Activated B cell treated with CpG ODN at 0.5 μM for 24 hours (primary cell): ENCODE measurements at places on chromosomes 13 and 19. TPM values are rescaled to one million over a fixed set of nuclear protein-coding genes. Genes with fewer than 3 reads are reported as not detected.

DNA sequence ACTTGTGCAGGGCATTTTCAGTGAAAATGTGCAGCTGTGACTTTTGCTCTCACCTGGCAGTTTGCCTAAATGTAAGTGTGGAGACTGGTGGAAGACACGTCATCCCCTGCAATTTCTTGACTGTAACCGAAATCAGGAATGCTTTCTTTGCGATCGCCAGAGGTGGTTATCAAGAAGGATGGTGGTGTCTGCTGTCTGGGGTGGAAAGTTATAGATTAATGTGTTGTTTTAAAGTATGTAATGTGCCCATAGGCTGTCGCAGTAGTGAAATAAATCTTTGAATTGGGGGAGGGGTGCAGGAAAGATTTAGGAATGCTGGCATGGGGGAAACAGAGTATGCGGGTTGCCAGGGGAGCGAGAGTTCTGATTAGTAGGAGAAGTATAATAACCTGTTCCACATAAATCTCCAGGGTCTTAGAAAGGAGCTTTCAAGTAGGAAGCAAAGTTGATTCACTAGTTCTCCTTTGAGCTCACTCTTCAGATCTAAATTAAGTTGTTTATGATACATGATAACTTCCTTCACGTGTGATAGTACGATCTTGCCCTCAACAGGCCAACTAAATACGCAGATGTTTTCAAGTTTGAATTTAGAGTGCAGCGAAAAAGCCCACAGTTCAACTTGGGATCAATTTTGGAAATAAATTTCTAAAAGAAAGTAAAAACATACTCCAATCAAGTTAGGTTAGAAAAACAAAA lies 1520.0 kb upstream of the SLC10A2 start:
- no peaks in the 10 kb centered on the region for H3K27me3 ChIP-seq
- H3K4me3 ChIP-seq: no peak overlapping the region
- no peaks in the 10 kb centered on the region for H3K36me3 ChIP-seq
- DNase-seq: no peak

GRCh38 chr19:17079710-17080439 lies 4.3 kb downstream of the MYO9B start:
- DNase-seq: peak; percentile 39
- H3K4me3 ChIP-seq: peak overlapping the region; percentile 72
- peaks cover 76% of the 10 kb centered on the region for H3K4me1 ChIP-seq
- H3K36me3 ChIP-seq: peaks cover 29% of the 10 kb centered on the region

DNA sequence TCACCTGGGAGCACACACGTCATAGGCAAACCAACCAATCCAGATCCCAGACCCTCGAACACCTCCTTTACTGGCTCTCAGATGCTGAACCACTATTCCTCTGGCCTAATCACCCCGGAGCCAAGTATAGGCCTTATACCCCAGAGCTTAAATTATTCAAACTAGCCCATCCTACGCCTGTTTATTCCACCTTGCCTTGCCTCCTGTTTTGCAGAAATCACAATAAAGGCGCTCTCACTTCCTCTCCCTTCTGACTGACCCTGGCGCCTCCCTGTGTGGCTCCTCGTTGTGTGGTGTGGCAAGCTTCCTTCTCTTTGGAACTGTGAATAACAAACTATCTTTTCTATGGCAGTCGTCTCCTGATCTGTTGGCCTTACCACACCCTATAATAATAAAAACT lies 354.9 kb downstream of the ENOX1 start:
- no peak overlapping the region for H3K27ac ChIP-seq
- no peaks in the 10 kb centered on the region for H3K36me3 ChIP-seq
- H3K27me3 ChIP-seq: peaks cover 1% of the 10 kb centered on the region
- DNase-seq: no peak
- no peaks in the 10 kb centered on the region for H3K4me1 ChIP-seq

GRCh38 chr13:32317716-32318465 lies 2.6 kb downstream of the BRCA2 start:
- peaks cover 11% of the 10 kb centered on the region for H3K36me3 ChIP-seq
- H3K27me3 ChIP-seq: no peaks in the 10 kb centered on the region
- H3K4me3 ChIP-seq: no peak overlapping the region
- no peak overlapping the region for H3K27ac ChIP-seq
- DNase-seq: no peak
- H3K4me1 ChIP-seq: peaks cover 13% of the 10 kb centered on the region

OR7A10 gene
- total RNA-seq: not detected in 2 replicates

GJB2 gene
- total RNA-seq: not detected in 2 replicates

PCP2 gene
- total RNA-seq: 2.1 and 2.8 TPM in 2 replicates

FCER2 gene
- total RNA-seq: 191 and 193 TPM in 2 replicates

ADGRE3 gene
- not detected in 2 replicates for total RNA-seq

KLHL1 gene
- total RNA-seq: not detected in 2 replicates
